ENCODE measurements at places on chromosomes 3 and 15. TPM values are rescaled to one million over a fixed set of nuclear protein-coding genes. Genes with fewer than 3 reads are reported as not detected.

- DNase-seq, result peak; percentile 36
These were observed at the start of gene SUSD5 for GRCh38 chr3:33218446-33219174. Gene SUSD5 (minus strand): TSS chr3:33218810. CDS start chr3:33218797, 13 bp downstream.

- no peak for DNase-seq
These were observed 145.7 kb upstream of the NPHP3 start for GRCh38 chr3:132867956-132868355.

DNA sequence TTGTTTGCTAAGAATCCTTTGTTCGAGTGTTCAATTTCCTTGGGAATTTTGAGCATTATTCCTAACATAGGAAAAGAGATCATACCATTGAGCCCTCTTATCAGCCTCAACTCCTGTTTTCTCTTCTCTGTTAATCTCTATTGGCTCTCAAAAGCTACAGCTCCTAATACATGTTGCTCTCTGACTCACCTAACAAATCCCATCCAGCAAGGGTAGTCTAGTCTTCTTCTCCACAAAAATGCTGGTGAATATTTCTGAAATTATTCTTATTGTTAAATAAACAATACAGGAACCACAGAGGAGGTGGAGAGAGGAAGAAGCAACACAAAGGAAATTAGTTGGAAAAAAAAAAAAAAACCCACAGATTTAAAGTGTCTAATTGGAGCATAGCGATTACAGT lies 325.8 kb upstream of the NAALADL2 start:
- DNase-seq, result no peak

GRCh38 chr3:121566773-121567172 lies 976 bp upstream of the ARGFX start:
- DNase-seq, result no peak

DNA sequence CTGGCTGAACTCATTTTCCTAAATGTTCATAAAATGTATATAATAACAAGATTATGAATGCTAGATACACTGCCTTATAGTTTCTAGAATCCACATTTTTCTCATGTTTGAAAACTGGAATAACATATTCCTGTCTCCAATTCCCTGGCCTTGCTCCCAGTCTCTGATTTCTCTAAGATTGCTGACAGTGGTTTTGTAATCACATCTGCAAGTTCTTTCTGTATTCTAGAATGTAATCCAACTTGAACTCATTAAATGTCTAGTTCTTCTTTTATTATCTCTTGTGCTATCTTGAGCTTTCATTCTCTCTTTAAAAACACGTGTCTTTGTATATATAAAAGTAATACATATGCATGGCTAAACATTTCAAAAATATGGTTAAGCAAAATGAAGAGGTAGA lies 215.2 kb upstream of the ADAMTS9 start:
- no peak for DNase-seq

GRCh38 chr3:27423463-27423862 lies 54.3 kb upstream of the NEK10 start:
- DNase-seq, result no peak

DNA sequence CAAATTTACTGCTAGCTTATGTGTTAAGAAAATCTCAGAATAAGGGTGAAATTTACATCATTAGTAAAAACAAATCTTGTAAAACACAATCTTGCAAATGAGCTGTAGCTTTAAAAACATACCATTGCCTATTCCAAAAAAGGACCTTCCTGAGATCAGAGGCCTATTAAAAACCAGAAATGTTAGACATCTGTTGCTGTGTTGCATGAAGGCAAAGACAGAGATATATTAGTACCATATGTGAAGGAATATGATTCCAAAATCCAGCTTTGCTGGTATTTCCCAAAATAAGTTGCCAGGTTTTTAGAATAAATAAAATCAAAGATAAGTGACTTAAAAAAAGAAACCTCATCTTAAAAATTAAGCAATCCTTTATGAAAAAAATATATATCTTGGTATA lies 504.1 kb upstream of the CDIN1 start:
- no peak for DNase-seq

GRCh38 chr3:135169651-135170050 lies 374.6 kb downstream of the EPHB1 start:
- DNase-seq, result no peak

DNA sequence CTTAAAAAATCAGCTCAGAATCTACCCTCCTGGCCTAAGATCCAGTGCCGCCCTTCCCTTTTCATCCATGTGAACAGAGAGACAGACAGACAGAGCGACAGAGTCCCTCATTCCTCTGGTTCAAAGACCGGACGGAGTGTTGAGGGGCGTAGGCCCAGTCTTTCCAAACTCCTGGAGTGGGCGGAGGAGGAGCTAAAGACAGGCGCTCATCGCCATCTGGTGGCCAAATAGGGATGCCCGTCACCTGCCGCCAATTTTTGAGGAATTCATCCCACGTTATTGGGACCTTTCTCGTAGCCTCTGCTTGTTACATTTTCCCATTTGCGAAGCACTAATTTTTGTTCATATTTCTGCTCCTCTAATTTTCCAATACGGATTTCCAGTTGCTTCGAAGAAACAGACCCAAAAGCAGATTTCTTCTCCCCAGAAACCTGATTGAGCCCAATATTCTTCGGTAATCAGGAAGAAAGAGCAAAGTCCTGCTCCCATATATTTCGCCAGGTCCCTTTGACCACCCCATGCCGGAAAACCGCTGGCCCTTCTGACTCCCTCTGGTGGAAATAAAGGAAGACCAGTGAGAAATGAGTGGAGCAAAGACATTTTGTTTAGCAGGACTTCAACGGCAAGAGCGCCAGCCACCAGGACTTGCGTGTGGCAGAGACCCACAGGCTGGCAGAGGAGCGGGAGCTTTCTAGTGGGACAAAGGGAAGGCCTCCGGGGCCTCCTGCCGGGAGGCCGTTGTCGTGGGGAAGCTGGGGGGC lies 88.0 kb downstream of the LRRK1 start:
- DNase-seq, result peak; percentile 88

The KLHL25 gene
- 16.0 TPM for total RNA-seq

The SATB1 gene
- total RNA-seq, result 16.6 TPM

The SCN11A gene
- total RNA-seq, result not detected

The ALDH1L1 gene
- total RNA-seq, result 11.2 TPM

The ZNF710 gene
- total RNA-seq, result 15.4 TPM

Measured in Calu3 (cell line).